ENCODE measurements at places on chromosomes 12 and 14.

DNA sequence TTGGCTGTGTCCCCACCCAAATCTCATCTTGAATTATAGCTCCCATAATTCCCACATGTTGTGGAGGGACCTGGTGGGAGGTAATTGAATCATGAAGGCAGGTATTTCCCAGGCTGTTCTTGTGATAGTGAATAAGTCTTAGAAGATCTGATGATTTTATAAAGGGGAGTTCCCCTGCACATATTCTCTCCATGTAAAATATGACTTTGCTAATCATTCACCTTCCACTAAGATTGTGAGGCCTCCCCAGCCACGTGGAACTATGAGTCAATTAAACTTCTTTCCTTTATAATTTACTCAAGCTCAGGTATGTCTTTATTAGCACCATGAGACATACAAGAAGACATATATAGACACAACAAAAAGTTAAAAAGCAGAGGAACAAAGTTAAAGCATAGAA, 120.0 kb downstream of the CPNE8 start:
- DNase-seq, result no peak

- DNase-seq, result no peak
Observed at GRCh38 chr14:81245771-81246170, 25.0 kb upstream of the GTF2A1 start.

DNA sequence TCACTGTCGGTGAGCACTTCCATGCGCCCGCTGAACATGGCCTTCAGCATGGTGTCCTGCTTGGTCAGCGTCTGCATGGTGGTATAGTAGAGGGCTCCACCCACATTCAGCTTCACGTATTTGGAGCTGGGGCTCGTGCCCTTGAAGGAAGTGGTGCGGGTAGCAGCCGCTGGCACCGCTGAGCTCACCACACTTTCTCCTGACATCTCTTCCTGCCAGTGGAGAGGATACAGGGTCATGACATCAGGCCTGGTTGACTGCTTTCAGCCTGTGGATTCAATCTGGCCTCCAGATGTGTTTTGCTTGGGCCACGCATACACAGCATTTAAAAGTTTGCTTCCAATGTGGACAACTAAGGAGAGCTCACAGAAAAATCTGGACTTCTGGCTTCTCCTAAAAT, 7.6 kb downstream of the KCTD10 start:
- DNase-seq, result no peak

- peak; percentile 68 for DNase-seq
Observed at GRCh38 chr14:90676912-90677311, 139.3 kb downstream of the TTC7B start.

GRCh38 chr14:25032092-25032784, 17.7 kb downstream of the STXBP6 start:
- DNase-seq, result no peak

DNA sequence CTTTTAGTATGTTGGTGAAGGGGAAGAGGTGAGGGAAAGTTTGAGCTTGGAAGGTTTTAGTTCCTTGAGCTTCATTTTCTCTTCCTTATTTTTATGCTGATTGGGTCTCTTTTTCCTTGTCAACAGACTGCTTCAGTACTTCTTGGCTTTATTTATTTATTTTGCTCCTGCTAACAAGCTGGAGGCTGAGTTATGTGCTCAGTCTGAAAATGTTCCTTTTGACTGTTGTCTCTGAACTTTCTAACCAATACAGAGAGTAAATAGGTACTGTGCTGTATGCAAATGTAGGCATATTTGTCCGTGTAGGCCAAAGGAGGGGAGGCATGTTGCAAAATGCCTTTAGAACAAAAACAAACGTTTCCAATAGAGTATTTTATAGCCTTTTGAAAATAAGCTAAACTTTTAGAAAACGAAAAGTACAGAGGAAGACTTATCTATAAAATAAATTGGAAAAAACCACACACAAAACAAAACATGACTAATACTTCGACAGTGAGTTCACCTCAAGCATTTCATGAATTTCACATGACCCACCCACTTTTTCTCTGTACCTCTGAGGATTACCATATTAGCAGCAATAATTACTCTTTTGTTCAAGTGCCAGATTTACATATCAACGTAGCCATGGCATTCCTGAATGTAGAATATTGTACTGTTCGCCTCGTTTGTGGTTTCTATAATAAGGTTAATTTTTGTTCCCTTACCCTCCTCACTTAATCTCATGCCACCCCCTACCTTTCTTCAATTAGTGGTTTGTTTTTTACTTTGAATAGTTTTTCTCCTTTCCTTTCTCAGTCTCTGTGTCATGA, 4.7 kb upstream of the CREBL2 start:
- peak; percentile 66 for DNase-seq

DNA sequence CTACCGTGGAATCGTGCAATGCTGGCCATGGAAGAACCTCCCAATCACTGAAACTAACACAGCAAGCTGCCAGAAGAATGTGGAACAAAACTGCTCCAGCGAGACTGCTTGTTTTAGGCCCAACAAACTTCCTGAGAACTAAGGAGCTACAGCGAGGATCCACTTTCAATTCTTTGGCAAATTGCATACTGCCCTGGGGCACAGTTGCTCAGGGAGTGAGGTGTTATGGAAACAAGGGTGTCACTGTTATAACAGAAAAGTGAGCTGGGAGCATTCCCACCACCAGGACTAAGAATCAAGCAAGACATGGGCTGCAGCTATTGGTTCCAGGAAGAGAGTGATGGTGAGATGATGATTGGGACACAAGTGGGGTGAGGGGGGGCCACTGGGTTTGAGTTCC, 1606.1 kb upstream of the FLRT2 start:
- no peak for DNase-seq

DNA sequence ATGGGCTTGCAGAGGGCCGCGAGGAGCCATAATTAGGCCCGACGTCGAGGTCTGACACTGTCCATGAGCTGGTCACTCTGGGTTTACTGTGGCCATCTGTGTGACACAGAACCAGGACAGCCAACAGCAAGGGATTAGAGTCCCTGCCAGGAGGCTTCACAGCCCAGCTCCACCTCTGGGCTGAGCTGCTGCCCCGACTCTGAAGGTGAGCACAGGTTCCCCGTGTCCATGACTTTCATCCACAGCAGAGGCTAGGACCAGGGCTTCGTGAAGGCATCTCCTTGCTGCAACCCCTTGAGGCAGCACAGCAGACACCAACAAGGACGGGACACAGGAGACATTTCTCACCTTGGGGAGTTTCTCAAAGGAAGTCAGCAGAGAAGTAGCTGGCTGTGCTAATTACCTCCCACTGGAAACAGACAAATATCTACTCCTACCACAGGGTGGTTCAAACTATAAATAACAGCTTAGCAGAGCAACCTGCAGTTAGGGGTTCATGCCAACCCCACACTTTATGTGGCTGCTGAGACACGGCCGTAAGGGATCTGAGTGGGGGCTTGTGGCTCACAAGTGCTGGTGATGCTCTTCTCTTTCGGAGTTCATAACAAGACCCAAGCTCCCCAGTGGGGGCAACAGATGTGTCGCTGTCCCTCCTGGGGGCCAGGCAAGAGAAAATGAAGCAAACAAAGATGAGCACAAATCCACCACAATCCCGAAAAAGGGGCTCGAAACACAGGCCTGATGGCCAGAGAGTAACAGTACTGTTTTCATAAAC, 29.2 kb downstream of the ZFYVE21 start:
- DNase-seq, result no peak

- DNase-seq, result no peak
Observed at GRCh38 chr14:23653051-23653450, 16.9 kb downstream of the DHRS2 start.

- DNase-seq, result no peak
Observed at GRCh38 chr12:52826611-52827498, 7.3 kb downstream of the KRT79 start.

DNA sequence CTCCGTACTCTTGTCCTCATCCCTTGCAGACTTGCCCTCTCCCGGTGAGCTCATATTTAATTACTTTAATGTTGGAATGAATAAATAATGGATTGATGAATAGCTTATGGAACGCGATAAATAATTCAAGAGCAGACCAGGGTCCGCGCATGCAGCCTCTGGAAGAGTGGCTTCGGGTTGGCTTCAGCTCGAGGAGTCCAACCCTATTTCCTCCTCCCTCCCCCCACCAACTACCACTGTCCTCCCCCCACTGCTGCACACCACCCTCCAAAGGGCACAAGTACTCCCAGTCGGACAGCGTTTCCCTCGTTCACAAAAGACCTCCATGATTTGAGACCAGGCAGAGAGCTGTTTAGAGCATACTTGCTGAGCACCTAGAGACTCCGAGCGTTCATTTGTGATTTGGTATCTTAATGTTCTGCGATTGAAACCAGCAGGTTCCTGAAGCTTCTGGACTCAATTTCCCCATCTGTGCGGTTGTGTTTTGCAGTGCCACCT, 647 bp upstream of the SIX1 start:
- DNase-seq, result no peak

GRCh38 chr12:96438330-96438729, 38.1 kb upstream of the CDK17 start:
- no peak for DNase-seq

GRCh38 chr12:47707355-47707754, 1.5 kb upstream of the RPAP3 start:
- no peak for DNase-seq

DNA sequence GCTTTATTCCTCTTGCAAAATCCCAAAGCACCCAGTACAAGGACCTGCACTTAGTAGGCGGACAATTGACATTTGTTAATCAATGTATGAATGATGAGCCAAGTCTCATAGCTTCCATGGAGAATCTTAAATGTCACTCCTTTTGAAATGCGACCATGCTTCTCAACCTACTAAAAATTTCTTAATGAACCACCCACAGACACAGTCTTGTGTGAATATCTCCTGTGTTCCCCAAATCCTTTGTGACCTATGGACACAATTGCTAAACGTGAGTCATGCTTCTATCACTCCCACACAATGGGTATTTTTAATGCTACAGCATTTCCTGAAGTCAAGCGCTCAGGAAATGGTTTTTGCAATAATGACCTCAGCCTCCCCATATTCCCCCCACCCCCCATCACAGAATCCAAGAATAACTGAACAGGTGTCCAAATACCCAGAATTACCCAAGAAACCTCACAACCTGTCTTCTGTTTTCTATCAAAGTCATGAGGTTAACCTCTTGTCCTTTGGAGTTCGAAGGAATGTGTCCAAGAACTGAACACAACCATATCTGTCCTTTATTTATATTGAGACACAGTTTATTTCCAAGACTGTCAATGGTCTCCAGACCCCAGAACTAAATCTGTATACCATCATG, 163.6 kb upstream of the PLEKHG7 start:
- DNase-seq, result peak; percentile 95

DNA sequence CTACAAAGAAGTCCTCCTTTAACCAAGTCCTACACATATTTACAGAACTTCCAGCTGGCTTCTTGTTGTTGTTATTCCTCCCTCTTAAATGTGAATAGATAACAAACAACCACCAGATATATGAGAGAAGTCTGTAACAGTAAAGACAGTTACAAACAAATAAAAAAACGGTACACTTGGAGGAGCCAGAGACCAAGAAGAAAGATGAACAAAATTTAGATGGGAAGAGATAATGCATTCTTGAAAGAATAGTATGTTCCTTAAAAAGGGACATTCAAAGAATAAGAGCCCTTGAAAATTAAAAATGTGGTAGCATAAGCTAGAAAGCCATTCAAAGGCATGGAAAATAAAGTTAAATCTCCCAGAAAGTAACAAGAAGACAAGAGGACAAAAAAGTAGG, 25.9 kb downstream of the SLCO1A2 start:
- peak; percentile 2 for DNase-seq

DNA sequence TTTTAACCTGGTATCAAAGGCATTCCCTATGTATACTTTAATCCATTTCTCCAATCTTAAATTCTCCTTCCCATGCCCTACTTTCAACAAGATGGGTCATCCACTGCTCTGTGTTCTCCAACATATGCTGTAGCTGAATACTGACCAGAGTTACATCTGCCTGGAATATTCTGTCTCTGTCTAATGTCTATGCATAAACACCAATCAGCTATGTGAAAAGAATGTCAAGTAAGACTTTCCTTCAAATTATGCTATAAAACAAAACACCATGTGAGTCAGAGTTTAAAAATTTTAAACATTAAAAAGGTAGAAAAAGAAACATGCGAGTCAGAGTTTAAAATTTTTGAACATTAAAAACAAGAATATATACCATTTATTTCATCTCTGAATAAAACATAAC, 19.3 kb downstream of the NT5DC3 start:
- DNase-seq, result no peak
